ENCODE measurements at places on chromosomes 6 and 20.
A peak's percentile ranks its signal among the peaks of the same experiment; 100 is the strongest.

- no peak for DNase-seq
These were observed 362.6 kb downstream of the CD109 start for GRCh38 chr6:74058606-74059005.

GRCh38 chr6:11584244-11584643 is 46.7 kb downstream of the TMEM170B start:
- DNase-seq: no peak

GRCh38 chr20:25293910-25294458 is 46.1 kb downstream of the PYGB start:
- no peak for DNase-seq

DNA sequence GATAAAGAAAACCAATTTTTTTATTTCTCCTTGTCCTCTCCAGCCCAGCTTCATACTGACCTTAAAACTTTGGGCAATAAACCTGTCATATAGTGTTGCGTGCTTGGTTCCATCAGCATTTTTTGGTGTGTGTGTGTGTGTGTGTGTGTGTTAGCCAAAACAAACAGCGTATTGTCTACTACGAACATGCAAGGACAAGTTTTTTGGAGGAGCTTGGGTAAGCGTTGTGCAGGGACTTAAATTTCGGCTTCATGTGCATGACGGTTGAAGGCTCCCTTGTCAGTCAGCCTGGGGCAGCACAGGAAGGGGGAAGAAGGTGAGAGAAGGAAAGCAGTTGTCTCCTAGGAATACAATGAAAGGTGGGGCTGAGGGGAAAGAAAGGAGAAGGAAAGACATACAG is 62.0 kb upstream of the PAX1 start:
- DNase-seq: no peak

DNA sequence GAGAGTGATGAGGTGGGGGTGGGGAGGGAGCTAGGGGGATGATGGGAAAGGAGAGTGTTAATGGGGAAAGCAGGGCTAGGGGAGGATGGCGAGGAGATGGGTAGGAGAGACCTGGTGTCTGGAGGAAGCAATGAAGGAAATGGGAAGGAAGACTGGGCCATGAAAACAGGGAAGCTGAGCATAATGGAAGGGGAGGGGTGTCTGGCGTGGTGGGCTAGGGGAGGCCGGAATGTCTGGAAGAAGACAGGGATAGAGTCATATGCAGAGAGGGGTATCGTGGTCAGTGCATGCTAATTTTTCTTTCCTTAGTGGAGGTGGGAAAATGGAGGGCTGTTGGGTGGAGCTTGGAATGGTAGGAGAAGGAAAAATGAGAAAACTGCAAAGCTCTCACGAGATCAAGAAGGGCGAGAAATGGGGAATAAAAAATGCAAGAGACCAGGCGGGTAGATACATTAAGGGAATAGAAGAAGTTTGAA is 423 bp downstream of the KLHDC3 start:
- DNase-seq: no peak

- DNase-seq: no peak
These were observed 427.4 kb upstream of the JARID2 start for GRCh38 chr6:14818422-14818884.

DNA sequence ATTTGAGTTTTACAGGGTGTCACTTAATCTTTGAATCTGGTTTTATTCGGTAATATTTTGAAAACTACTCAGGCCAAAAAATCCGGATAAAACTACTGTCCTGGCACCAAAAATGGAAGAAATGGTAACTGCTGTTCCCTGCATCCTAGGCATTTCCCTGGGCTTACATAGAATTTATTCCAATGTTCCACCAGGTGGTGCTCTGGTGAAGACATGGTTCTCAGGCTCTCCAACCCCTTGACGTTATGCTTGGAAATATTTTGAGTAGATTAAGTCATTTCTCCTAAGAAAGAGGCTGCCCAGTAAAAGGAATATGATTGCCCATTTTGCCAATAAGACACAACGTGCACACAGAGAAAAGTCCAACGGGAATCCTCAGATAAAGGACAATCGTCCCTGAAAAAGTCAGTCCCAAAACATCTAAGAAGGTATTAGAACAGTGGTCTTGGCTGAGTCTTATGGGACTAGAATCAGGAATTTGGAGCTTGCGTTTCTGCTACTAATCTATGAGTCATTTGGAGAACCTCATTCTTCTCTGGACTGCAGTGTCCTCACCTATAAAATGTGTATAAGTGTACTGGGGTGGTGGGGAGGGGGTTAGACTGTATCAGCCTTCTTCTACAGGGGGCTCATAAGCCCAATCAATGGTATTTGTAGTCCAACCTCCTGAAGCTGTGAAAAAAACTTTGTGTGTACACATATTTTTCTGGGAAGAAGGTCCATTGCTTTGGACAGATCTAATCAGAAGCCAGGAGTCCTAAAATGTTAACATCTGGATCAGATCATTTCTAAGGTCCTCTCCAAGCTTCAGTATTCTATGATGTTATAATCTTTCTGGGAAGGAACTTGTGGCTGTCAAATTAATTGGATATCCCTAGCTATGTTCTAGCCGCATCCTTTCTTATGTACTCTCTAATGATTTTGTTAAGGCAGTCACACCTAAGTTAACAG is 131.0 kb upstream of the BMP2 start:
- no peak for DNase-seq

DNA sequence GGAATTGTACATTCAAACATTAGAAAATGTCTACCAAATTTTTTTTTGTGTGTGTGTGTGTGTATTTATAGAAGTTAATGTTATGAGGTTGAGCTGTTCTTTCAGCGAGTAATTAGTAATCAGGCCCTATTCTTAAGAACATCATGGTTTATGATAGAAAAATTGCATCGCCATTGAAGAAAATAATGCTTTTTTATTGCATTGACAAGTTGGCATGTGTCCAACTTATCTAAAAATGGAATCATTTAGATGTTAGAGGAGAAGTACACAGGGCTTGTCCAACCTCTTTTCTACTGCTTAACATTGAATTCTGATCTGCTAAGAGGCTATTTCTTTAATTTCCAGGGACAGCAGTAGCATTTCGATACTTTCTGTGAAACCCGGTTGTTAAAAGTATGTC is 61.6 kb upstream of the ADGRG6 start:
- no peak for DNase-seq

DNA sequence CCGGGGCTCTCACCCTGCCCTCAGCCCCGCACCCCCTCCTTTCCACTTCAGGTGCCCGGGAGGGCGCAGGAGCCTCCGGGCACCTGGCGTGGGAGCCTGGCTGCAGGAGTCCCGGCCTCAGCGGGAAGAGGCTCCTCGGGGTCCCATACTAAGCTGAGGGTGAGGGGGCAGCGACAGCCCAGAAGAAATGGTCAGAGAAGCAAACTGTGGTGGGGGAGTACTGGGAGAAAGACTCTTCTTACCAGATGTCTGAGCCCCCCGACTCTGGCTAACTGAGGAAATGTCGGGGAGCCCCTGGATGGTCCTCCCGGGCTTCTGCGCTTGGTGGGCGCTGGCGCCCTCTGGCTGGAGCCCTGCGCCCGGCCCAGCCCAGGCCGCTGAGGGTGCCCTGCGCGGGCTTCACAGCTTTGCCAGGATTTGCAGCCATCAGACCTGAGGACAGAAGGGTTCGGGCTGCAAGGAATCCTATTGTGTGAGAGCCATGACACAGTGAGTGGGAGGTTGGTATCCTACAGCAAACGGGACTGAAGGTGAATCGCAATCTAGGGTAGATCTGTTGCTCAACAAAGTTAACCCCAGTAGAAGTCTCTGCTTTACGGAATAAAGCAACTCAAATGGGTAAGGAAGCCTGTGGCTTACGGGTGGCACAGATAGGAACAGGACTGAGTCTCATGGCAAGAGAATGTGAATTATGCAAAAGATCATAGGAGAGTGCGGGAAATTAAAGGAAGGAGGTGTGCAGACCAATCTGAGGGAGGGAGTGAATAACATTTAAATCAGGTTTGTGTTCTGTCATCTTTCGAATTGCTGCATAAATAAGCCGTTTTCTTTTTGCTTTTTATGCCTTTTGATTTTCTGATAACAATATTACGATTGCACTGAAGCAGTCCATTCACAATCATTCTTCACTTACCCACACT is 639 bp upstream of the RCAN2 start:
- peak; percentile 9 for DNase-seq

DNA sequence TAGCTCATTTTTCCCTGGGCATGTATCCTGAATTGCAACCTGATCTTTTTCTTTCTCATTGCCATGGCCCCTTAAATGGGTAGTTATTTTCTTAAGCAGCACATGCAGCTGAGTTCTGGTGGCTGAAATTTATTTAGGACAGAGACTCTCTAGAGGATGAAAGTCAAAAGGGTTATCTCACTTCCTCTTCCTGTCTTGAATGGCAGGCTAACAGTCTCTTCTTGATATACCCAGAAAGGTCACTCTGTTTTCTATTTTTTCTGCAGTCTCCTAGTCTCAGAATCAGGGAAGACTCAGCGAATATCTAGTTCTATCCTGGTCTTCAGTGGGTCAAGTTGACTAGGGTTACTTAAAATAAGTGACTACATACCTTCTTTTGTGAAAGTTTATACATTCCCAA is 243.3 kb downstream of the EPHA7 start:
- DNase-seq: no peak

GRCh38 chr6:160398674-160399271 is 50.6 kb downstream of the SLC22A3 start:
- DNase-seq: no peak

GRCh38 chr6:3510617-3511016 is 53.8 kb upstream of the SLC22A23 start:
- no peak for DNase-seq

GRCh38 chr6:108902382-108902792 is 54.2 kb downstream of the ARMC2 start:
- no peak for DNase-seq

DNA sequence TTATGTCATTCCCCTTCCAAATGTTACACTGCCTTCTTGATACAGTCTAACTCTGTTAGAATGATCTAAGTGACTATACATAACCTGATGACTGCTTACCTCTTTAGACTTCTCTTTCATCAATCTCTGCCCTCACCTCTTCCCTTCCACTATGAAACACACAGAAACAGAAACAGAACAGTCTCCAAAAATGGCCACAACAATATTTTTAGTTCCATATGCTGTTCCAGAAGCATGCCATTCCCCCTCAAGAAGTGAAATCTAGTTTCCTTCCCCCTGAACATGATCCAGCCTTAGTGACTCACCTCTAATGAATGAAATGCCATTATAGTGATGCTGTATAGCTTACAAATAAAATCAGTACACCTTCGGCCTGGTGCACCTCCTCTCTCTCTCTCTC is 229.3 kb upstream of the TENT5A start:
- no peak for DNase-seq

DNA sequence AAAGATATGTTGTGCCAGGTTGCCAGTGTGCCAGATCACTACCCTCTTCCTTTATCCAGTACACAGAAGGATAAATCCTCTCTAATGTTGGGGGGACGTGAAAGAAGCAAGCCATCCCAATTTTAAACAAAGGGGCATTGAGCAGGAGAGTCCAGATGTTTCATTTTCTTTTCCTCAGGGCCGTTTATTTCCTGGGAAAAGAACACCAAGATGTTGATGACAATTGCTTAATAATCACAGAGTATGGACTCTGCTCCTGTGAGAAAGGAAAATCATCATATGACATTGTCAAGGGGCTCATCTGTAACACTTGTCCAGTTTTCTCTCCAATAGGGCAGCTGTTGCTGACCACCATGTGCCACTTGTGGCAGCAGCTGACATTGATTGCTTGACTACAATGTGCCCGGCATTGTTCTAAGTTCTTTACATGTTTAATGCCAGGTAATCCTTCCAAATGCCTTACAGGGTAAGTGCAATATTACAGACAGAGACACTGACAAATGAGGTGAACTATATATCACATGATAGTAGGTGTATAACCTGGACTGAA is 161.4 kb downstream of the CD109 start:
- DNase-seq: no peak

DNA sequence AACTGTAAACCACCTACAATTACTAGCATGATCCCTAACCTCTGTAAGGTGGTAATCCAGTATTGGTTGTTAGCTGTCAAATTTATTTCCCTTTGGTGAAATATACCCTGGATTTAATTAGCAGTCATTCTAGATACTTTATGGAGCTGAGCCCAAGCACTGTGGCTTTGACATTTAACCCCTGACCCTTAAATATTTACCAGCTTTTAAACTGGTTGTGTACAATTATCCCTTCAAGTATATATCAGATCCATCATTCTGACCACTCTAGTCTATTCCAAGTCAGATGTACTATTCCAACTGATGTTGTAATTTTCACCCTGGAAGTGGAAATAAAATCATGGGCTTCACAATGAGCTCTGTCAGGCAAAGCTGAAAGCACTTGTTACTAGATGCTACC is 229.6 kb downstream of the FOXC1 start:
- DNase-seq: no peak

- DNase-seq: no peak
These were observed 41.7 kb downstream of the RRBP1 start for GRCh38 chr20:17640146-17640874.

- no peak for DNase-seq
These were observed 3.8 kb upstream of the CUL9 start for GRCh38 chr6:43178150-43178549.

DNA sequence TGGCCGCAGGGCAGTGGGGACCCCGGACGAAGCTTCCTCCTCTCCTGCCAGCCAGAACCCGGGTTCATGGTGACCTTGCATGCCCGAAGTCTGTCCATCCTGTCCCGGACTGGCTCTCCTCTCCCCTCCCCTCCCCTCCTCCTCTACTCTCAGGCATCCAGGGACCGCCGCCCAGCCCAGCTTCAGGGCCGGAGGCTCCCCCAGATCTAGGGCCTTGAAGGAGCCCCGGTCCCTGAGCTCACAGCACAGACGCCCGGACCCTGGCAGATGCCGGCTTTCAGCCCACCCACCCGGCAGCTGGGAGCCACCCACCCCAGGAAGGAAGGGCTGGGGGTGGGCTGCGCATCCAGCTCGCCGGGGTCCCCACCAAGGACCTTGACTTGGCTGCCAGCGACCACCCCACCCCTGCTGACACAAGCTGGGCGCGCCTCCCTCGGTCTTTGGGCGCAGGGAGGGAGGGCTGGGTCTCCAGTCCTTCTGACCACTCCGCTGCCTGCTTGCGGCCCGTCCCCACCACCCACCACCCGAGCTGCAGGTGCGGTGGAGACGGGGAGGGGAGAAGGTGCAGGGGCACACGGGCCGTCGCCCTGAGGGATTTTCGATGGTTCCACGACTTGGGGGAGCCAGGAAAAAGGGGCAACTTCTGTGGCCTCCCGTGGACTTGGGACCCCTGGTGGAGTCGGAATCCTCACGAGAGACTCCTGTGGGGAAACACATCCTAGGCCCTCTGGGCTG is 5.8 kb upstream of the ABHD16B start:
- DNase-seq: no peak
